Right cardiac atrium (tissue), 5 donors: ENCODE measurements at places on chromosomes 1 and 21. TPM values are rescaled to one million over a fixed set of nuclear protein-coding genes. Genes with fewer than 3 reads are reported as not detected.

GRCh38 chr1:244395965-244396364 is 55.7 kb downstream of the ADSS2 start:
- no peak for DNase-seq

GRCh38 chr1:222643606-222643937 is 25.7 kb downstream of the MIA3 start:
- peak; percentile 51 for DNase-seq

- DNase-seq: no peak
Observed at GRCh38 chr1:167404161-167404888, 114.0 kb downstream of the CD247 start.

Gene FCGR2B
- polyA plus RNA-seq: 3.3 TPM

DNA sequence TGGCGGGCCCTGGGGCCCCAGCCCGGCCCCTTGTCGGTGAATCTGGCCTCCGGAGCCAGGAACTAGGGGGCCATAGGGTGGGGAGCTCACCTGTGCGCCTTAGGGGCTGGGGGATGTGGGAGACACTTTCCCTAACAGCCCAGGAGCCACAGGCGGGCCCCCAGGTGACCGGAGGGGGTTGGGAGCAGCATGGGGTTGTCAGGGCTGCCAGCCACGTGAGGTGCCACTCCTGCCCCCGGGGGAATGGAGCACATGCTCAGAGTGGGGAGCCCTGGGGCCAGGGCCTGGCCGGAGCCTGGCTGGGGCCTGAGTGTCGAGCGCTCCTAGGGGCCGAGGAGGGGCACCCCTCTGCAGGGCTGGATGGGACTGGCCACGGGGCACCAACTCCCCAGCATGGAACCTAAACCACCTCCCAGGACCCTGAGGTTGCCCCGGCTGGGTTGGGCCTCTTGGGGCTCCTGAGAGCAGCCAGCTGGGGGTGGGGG is 19.9 kb downstream of the PRXL2B start:
- DNase-seq: peak; percentile 56
